HEK293T (cell line): ENCODE measurements at places on chromosomes 13 and 19.
A peak's percentile ranks its signal among the peaks of the same experiment; 100 is the strongest.

GRCh38 chr13:50942630-50943311, 33.2 kb downstream of the RNASEH2B start:
- DNase-seq, result no peak

GRCh38 chr19:1063909-1064660, 2.9 kb upstream of the ARHGAP45 start:
- DNase-seq, result no peak

DNA sequence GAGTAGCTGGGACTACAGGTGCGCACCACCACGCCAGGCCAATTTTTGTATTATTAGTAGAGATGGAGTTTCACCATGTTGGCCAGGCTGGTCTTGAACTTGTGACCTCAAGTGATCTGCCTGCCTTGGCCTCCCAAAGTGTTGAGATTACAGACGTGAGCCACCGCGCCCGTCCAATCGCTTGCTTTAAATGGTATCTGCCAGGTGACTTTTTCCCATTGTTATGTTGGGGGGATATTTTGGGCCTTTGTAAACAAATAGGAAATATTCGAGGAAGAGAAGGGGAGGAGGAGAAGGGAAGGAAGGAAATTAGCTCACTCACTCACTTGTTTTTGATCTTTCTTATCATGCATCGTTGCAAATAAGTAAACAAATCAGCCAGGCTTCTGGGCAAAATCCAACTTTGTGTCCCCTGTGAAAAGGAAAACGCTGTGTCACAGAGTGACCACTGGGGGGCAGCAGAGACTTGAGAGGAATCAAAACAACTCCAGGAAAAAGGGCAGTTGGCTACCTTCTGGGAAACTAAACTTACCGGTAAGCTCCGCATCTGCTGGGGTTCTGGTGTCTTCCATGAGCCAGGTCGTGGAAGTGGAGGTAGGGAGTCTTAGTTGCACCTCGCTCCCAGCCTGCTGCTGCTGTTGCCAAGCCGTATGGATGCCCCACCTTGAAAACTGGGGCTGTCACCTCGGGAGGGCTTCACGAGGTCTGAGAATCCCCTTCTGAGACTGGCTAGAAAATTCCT, 9.3 kb upstream of the RANBP3 start:
- peak; percentile 75 for DNase-seq

DNA sequence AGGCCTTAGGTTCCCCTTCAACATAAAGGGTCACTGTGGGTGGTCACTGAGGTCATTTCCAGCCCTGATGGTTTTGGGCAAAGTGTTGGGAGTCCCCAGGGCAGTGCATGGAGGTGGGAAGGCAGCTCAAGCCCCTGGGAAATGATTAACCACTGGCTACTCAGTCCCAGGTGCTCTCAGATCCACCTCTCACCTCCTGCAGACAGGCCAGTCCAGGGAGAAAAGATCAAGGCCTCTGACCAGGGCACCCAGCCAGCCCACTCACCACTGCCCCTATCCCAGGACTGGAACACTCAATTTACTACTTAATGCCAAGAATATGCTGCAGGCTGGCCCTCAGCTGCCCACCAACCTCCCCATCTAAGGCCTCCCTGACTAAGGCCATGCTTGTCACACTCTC, 1307.9 kb downstream of the UQCRFS1 start:
- no peak for DNase-seq

DNA sequence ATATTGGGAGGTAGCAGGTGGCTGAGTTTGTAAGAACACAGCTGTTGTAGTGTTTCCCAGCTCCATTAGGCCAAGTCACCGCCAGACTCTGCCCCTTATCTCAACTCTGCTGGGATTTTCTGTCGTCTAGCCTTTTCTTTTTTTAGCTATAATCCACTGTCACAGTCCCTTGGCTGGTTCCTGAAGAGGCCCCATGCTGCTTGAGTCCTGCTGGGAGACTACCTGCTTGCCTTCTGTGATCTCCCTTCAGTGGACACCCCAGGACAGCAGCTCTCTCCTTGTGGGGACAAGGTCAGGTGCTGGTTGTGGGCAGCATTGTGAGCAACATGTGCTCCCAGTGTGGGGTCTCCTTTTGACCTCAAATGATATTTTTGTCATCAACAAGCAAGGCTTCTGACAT, 195.0 kb upstream of the ATXN8OS start:
- DNase-seq, result no peak

GRCh38 chr13:73715911-73716510, 418.2 kb downstream of the KLF12 start:
- DNase-seq, result no peak
